ENCODE measurements at places on chromosomes 5 and 9.

- no peak for DNase-seq
Observed at GRCh38 chr9:94081864-94082463, 2.3 kb upstream of the PTPDC1 start.

GRCh38 chr9:69564557-69564956, 107.6 kb downstream of the APBA1 start:
- no peak for DNase-seq

- DNase-seq, result no peak
Observed at GRCh38 chr9:134350416-134350994, 24.2 kb downstream of the RXRA start.

- no peak for DNase-seq
Observed at GRCh38 chr5:141515946-141516671, 27.2 kb downstream of the PCDHGC5 start.

DNA sequence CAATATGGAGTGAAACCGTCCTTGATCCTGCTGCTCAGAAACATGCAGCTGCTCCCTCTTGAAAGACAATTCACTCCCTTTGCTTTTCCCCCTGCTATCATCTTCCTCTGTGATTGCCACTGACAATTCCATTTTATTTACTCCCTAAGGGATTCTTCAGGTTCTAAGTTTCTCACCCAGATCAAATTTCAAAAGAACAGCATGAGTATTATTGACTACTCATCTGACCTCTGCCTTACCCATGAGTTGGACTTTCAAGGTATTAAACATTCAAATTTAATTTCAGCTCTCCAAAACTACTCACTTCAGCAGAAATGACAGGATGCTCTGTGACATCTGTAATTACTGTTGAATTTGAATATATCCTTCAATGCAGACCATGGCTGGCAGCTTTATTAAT, 236.5 kb upstream of the HAPLN1 start:
- no peak for DNase-seq

DNA sequence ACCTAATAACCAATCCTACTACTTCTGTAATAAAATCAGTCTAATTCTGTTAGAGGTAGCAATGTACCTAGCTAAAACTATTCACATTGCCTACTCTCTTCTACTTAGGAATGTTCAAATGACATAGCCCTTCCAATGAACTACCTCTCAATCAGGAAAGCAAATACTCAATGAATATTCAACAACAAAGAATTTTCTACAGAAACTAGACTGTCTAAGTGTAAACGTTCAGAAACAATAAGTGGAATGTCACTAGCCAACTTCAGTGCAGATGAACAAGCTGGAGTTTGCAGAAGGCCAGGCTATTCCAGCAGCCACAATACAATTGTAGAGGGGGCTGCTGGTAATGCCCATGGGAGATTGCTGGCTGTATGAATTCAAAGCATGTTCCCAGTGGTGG, 743.2 kb upstream of the CDH10 start:
- DNase-seq, result no peak

DNA sequence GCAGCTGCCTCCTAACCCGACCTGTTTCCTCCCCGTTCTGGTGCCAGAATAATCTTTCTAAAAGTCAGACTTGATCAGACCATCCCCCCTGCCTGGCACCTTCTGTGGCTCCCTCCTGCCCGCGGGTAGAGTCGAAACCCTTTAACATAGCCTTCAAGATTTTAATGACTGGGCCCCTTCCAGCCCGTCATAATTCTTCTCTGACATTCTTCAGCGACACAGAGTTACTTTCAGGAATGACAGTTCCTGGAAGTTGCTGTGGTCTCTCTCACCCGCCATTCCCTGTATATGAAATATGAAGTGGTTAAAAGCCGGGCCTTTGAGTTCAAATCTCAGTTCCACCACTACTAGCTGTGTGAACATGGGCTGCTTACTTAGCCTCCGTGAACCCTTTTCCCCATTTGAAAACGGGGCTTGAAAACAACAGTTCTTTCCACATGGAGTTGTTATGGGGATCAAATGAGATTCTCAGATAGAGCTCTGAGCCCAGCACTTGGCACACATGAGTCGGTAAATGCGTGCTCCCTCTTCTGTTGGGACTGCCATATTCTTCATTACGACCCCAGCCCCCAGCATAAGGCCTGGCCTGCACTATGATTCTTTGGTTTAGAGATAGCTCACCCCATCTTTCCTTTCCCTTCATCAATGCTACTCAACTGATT, 737 bp downstream of the NANS start:
- DNase-seq, result no peak

DNA sequence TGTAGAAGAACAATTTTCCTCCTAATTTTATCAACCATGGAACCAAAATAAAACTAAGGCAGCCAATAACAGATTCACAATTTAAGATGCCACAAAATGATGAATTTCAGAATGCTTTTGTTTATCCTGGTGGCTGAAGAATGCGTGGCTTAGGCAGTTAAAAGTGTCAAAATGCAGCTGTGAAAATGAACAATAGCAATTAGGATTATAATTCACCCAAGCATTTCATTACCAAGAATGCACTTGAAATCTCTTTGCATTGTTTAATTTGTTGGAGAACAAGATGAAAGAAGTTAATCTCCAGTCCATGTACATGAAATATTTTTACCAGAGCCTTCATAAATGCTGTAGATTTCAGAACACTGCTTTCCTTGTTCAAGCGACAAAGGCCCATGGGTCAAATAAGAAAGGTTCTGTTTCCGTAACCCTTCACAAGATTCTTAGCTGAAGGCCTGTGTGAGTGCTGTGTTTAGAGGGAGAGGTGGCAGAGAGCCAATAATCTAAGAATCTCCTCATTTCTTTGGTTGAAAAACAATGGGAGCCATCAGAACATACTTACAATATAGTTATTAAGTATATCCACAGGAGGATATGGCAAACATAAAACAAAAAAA, 39.3 kb downstream of the CLINT1 start:
- DNase-seq, result no peak

GRCh38 chr5:34043099-34043876, at the start of gene C1QTNF3:
Gene C1QTNF3 (minus strand): TSS chr5:34043213. CDS start chr5:34043125, 88 bp downstream.
- DNase-seq, result no peak

- DNase-seq, result no peak
Observed at GRCh38 chr5:969408-969839, 39.2 kb upstream of the NKD2 start.

DNA sequence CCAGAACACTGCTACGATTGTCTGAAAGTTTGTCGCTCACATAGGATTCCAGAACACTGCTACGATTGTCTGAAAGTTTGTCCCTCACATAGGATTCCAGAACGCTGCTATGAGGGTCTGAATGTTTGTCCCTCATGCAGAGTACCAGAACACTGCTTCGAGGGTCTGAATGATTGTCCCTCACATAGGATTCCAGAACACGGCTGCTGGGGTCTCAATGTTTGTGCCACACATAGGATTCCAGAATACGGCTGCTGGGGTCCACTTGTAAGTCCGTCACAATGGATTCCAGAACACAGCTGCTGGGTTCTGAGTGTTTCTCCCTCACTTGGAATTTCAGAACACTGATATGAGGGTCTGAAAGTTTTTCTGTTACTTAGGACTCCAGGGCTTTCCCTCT, 203.3 kb downstream of the FOXD4L6 start:
- no peak for DNase-seq

DNA sequence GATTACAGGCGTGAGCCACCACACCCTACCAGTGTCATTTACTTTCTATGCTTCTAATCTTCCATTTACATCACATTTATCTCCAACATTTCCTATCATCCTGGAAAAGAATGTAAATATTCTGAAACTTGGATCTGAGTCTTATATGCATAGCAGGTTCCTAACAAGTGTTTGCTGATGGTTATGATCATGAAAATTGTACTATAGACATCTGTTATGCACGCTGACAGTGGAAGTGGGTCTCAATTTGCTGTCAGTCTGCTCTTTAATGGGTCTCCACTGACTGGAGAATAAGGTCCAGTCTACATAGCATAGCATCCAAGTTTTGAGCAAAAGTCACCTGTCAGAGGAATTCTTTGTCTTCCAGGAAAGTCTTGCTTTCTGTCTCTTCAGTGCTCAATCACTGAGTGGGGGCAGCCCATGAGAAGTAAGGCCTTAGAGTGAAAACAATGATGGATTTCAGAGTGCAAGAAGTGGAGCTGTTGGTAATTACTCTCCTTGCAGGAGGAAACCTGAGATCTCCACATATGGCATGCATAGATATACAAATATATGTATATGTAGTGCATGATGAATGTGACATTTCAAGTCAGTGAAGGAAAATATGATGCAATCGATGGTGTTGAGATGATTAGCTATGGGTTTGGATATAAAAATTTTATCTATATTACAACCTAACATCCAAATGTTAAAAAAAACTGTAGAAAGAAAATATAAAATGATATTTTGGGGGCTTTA, 29.2 kb upstream of the MSANTD3 start:
- no peak for DNase-seq

- no peak for DNase-seq
Observed at GRCh38 chr5:169945831-169946261, 34.4 kb downstream of the INSYN2B start.

GRCh38 chr5:90518661-90519060, 10.7 kb downstream of the LYSMD3 start:
- no peak for DNase-seq

GRCh38 chr9:95188459-95188858, 129.1 kb downstream of the FANCC start:
- DNase-seq, result no peak

DNA sequence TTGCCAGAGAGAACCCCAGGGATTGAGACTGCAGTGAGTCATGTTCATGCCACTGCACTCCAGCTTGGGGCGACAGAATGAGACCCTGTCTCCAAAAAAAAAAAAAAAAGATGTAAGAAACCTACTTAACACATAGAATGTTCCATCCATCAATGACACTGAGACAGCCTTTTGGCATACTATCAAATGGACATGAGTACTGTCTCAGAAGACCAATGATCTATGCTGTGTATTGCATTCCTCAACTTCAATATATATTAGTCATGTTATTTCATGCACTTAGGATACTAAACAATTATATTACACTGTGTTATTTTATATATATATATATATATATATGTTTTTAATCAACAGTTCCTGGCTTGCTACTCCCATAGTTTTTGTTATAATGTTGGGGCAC, 57.1 kb upstream of the ANKH start:
- no peak for DNase-seq

GRCh38 chr9:125393426-125393825, 131.8 kb downstream of the GAPVD1 start:
- no peak for DNase-seq

DNA sequence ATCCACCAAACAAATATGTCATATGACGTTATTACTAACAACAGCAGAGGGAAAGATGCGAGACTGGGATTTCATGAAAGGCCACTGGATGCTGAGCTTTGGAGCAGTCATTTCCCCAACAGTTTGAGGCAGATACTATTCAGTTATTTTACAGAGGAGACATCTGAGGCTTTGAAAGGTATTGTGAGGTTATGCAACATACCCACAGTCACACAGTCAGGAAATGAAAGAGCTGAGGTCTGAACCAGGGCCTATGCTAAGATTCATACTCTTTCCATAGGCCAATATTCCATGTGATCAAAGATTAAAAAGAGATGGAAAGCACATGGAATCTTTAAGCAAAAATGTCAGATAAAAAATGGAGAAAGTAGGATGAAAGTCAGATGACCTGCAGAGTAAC, 63.0 kb downstream of the LPAR1 start:
- DNase-seq, result no peak

DNA sequence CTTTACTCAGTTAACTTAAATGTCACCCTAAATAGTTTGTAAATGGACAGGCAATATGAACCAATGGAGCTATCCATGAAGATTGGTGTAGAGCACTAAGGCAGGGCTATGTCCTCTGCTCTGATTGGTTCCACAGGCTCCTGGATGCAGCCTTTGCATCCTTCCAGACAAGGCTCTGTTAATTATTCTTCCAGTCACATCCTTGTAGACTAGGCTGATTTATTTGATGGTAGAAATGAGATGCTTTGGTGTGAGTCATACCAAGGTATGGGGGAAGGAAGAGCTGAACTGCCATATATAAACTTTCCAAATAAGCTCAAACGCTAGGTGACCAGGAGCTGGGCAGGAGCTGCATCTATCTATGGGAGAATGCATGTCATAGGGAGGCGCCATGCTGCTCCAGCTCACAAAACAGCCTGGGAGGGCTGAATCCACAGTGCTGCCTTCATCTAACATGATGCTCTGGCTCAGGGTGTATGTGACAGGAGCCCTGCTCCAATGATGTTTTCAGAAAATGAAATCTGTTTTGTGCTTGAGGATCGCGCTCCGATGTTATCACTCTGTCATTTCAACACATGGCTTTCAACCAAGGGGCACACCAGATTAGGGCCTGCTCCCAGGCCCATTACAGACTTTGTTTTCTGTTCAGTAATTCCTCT, 818.0 kb upstream of the ZNF608 start:
- DNase-seq, result no peak

DNA sequence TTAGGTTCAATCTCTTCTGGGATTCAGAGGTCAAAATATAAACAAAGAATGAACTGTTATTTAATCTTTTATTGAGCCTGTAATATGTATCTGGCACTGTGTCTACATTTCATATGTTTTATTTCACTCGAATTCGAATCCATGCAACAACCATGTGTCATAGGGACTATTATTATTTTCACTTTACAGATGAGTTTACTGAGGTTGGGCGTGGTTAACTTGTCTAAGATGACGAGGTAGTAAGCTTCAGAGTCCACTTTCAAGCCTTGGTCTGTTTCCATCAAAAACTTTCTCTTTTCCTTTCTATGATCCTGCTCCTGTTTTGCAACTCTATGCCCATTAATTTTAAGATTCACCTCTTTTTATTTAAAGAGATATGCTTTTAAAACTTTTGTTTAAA, 55.2 kb upstream of the DMAC1 start:
- no peak for DNase-seq

- no peak for DNase-seq
Observed at GRCh38 chr9:129437626-129438323, 183.1 kb downstream of the C9orf50 start.

DNA sequence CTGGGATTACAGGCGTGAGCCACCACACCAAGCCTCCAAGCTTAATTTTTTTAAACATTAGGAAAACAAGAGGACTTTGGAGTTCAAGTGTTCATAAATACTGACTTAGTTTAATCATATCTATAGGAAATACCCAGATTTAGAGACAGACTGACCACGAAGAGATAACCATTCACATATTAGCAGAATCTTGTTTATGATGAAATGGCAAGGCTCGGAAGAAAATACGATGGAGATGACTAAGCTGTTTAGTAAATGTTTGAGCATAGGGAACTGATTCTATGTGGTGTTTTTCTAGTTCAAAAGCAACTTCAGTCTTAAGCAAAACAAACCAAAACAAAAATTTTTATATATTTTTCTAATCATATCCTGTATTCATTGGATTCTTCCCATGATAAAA, 13.5 kb upstream of the TUSC1 start:
- no peak for DNase-seq

DNA sequence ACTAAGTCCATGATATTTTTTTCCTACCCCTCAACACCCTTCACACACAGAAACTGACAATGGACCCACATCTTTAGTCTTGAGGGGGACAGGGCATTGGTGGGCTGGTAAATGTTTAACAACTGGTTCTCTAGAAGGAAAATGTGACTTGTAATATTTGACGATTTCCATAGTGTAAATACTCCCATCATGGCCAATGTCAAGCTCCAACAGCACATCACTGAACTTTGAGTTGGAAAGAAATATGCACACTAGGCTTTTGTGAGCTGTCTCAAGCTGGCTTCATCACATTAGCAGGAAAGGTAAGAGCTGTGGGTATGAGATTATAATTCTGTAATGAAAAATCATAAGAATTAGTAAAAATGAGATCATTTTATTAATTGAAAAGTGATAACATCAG, 189.9 kb upstream of the PRLR start:
- no peak for DNase-seq

All from activated naive CD8-positive, alpha-beta T cell treated with anti-CD3 and anti-CD28 coated beads, Interleukin-2, amount 50 U/mL, for 16 hours (primary cell).